ENCODE measurements at places on chromosomes 2 and 18. TPM values are rescaled to one million over a fixed set of nuclear protein-coding genes. Genes with fewer than 3 reads are reported as not detected.

- no peaks in the 10 kb centered on the region for H3K27me3 ChIP-seq
- H3K27ac ChIP-seq = no peak overlapping the region
- no peaks in the 10 kb centered on the region for H3K4me1 ChIP-seq
- no peak overlapping the region for H3K4me3 ChIP-seq
- no peak for DNase-seq
Measured at GRCh38 chr2:72973566-72974435, 56.5 kb downstream of the EMX1 start.

ZNF532 gene
- 19.3 TPM for total RNA-seq

DNA sequence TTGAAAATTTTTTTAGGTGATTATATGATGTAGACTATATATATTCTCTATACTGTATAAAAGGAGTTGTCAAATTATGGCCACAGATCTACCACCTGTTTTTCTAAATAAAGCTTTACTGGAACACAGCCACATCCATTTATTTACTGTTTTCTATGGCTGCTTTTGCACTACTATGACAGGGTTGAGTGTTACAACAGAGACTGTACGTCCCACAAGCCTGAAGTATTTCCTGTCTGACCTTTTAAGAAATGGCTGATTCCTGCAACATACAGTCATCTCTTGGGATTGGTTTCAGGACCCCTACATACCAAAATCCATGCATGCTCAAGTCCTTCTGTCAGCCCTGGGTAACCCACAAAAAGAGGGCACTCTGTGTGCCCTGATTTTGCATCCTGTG, 508.3 kb downstream of the TSN start:
- no peak overlapping the region for H3K27ac ChIP-seq
- no peaks in the 10 kb centered on the region for H3K36me3 ChIP-seq
- no peak for DNase-seq
- H3K4me1 ChIP-seq = no peaks in the 10 kb centered on the region

- DNase-seq = no peak
- H3K4me1 ChIP-seq = no peaks in the 10 kb centered on the region
- no peaks in the 10 kb centered on the region for H3K27me3 ChIP-seq
- H3K36me3 ChIP-seq = no peaks in the 10 kb centered on the region
Measured at GRCh38 chr2:179222076-179222475, 42.6 kb downstream of the SESTD1 start.

SANBR gene
- total RNA-seq = 4.7 TPM

MAP3K19 gene
- not detected for total RNA-seq

KCNK3 gene
- total RNA-seq = not detected

DNA sequence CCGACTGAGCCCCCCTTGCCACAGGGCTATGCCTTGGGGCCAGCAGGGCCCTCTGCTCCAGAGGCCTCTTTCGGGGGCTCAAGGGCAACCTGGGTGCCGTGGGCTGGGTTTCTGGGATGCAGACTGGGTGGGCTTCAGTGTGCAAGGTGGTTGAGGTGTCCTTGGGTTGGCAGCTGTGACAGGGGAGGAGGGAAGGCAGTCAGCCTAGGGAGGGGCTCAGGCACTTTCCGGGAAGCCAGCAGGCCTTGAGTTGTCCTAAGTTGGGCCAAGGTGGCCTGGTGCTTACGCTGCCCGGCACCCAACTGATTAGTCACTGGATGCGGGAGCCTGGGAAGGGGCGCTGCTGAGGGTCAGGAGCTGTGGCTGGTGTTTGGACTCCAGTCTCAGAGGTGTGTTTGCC, 199.5 kb downstream of the TWIST2 start:
- H3K36me3 ChIP-seq = no peaks in the 10 kb centered on the region
- DNase-seq = peak; percentile 51
- H3K27ac ChIP-seq = no peak overlapping the region
- no peak overlapping the region for H3K4me3 ChIP-seq
- H3K4me1 ChIP-seq = peaks cover 3% of the 10 kb centered on the region

DNA sequence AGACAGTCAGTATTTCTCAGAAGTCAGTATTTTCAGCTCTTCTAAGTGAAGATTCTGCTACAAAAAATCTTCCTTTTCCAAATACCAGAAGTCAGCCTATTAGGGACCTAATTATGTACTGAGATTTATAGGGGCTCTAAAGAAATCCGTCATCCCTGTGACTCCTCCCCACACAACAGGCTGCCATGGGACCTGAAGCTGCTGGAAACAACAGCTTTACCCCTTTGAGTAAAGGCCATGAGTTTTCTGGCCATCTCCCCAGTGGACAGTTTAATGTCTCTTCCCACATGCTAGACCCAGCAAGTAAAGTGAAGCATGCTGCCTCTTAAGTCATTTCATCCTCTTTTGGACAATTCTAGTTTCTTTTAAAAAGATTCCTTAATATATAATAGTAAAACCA, 255.7 kb upstream of the ACVR2A start:
- H3K27me3 ChIP-seq = peaks cover 11% of the 10 kb centered on the region
- H3K27ac ChIP-seq = no peak overlapping the region
- DNase-seq = no peak

DNA sequence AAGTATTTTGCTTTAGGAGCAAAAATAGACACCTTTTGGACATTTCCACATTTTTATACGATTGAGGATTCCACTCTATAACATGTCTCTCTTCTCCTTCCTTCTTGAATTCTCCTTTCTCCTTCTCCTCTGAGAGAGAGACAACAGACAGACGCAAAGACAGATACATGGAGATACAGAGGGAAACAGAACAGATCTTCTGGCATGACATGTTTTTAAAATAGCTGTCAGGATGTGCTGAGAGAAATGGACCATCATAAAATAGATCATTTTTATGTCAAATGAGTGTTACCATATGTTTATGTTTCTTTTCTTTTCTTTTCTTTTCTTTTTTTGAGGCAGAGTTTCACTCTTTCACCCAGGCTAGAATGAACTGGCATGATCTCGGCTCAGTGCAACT, 44.4 kb upstream of the ZNF532 start:
- H3K27me3 ChIP-seq = peaks cover 18% of the 10 kb centered on the region
- DNase-seq = no peak
- H3K36me3 ChIP-seq = no peaks in the 10 kb centered on the region
- no peak overlapping the region for H3K27ac ChIP-seq

DNA sequence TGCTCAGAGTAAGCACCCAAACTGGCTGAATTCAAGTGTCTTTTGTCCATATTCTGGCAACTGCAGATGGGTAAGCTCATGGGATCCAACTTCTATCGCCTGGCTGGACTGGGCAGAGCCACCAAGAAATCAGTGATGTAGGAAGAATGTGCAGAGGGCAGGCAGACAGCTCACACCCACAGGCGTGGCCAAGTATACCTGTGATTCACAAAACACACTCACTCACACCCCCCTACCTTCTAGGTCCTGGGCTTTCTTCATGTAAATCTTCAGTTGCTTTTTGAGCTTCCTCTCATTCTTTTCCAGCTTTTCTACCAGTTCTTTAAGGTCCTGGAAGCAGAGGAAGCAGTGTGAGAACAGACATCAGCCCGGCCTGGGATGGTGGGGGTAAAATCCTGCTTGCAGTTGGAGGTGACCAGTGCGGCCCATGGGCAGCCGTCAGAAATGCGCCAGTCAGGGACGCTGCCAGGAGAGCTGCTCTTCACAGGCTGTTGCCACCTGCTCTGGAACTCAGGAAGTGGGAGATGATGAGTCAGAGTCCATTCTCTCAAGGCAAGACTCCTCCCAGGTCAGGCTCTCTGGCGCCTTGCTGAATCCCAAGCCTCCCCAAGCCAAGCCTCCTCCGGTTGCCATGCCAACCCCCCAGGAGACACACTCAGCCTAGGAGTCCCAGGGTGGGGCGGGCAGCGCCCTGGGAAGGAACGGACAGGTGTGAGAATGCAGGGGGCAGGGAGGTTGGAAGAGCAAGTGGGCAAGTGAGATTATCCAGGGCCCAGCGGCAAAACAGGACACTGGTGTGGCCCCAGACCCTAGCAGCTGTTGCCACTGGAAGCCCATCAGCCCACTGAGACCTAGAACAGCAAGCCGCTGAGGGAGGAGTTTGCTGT, 36.2 kb upstream of the ACAA2 start:
- H3K36me3 ChIP-seq = no peaks in the 10 kb centered on the region
- no peak overlapping the region for H3K27ac ChIP-seq
- no peak overlapping the region for H3K4me3 ChIP-seq
- no peak for DNase-seq
- no peaks in the 10 kb centered on the region for H3K27me3 ChIP-seq

ADCYAP1 gene
- not detected for total RNA-seq

DNA sequence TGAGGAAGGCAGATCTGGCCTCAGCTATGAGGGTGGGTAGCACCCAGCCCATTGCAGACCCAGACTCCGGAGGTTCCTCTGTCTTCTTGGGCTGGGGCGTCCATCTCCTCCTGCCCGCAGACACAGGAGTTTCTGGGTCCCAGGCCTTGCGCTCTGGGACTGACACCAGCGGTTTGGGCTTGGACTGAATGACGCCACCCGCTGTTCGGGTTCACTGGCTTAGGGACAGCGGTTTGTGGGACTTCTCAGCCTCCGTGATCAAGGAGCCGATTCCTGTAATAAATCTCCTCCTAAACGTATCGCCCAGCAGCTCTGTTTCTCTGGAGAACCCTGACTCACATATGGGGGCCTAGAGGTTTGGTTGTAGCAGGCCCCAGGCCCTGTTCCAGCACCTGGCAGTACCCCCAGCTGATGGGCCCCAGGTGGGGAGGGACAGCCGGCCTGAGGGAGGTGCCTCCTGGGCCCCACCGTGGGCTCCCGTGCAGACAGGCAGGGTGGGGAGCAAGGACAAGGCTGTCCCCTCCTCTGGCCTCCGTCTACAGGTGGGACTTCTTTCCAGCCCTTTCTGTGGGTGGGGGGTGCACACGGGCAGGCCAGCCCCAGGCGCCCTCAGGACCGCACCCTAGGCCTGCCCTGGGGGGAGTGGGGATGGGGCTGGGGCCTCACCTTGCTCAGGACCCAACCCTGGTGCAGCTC, 4.5 kb upstream of the AQP12A start:
- H3K4me1 ChIP-seq = peaks cover 9% of the 10 kb centered on the region
- no peaks in the 10 kb centered on the region for H3K27me3 ChIP-seq
- peak overlapping the region; percentile 23 for H3K27ac ChIP-seq
- H3K36me3 ChIP-seq = no peaks in the 10 kb centered on the region

RGPD4 gene
- total RNA-seq = not detected

DNA sequence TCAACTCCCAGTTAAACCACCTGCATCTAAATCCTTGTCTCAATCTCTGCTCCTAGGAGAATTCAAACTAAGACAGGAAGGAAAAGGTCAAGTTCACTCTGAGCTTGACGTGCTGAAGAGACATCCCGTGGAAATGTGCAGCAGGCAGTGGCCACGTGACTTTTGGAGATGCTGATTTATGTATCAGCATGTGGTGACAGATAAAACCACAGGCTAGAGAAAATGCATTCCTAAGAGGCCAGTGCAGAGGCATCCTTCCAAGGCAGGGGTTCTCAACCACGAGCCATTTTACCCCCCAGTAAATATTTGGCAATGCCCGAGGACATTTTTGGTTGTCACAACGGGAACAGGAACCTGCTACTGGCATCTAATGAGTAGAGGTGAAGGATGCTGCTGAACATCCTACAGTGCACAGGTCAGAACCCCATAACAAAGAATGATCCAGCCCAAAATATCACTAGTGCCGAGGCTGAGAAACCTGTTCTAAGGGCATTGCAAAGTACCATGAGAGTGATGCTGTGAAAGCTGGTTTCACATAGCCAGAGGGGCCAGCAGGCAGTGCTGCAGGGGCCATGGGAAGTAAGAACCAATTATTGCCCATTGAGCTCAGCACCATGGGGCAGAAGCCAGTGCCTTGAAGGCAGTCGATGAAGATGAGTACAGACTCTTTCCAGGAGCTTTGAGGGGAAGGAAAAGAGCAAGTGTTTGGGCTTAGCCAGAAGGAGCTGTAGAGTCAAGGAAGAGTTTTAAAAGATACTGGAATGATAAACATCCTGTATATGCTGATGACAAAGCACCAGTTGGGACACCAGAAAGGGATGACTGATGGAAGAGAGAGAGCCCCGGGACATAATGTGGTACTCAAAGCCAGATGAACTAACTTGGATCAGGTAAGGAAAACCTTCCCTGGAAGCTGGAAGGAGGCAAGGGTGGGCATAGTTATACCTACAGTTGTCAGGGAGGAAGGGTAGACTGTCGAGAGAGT, 174.6 kb downstream of the HAUS1 start:
- no peaks in the 10 kb centered on the region for H3K36me3 ChIP-seq
- peak overlapping the region; percentile 3 for H3K27ac ChIP-seq
- H3K27me3 ChIP-seq = no peaks in the 10 kb centered on the region

GRCh38 chr2:101435001-101435862, 39.7 kb downstream of the RFX8 start:
- peaks cover 5% of the 10 kb centered on the region for H3K27me3 ChIP-seq
- no peak overlapping the region for H3K27ac ChIP-seq
- no peaks in the 10 kb centered on the region for H3K36me3 ChIP-seq
- no peak for DNase-seq
- H3K4me1 ChIP-seq = no peaks in the 10 kb centered on the region

VWC2L gene
- not detected for total RNA-seq

DNA sequence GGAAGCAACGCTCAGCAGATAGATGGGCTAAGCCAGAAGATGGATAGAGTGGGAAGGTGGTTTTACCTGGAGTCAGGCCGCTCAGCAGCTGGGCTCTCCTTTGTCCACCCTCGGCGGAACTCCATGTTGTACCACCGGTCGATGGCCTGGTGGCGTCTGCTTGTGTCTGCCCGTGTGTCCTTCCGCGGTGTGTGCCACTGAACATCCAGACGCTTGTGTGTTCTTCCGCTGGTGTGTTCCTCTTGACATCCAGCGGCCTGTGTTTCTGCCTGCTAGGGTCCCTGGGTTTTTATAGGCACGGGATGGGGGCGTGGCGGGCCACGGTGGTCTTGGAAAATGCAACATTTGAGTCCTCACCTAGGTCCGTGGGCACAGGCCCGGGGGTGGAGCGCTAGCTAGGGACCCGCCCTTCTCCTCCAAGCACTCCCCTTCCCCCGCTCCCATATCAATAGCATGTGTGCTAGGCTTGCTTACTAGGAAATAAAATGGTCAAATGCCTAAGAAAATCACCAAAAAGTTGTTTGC, 1431.7 kb upstream of the ACVR2A start:
- no peaks in the 10 kb centered on the region for H3K27me3 ChIP-seq
- DNase-seq = no peak
- no peaks in the 10 kb centered on the region for H3K4me1 ChIP-seq
- H3K4me3 ChIP-seq = no peak overlapping the region

DNA sequence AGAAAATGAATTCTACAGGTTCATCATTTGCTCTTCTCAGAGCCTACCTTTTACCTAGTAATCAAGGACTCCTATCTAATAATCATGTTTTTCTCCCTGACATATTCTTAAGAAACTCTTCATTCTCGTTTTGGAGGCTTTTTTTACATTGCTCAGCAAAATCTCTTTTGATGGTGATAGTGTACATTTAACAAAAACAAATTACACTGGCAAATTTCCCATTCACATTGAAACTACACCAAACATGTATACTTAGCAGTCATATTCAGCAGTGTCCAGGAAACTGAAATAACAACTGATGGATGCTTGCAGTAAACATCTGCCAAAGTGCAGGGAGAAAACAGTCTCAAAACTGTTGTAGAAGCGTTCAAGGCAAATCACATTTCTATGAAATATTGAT, 4.4 kb upstream of the VIT start:
- H3K4me1 ChIP-seq = no peaks in the 10 kb centered on the region
- no peaks in the 10 kb centered on the region for H3K27me3 ChIP-seq
- no peaks in the 10 kb centered on the region for H3K36me3 ChIP-seq
- no peak overlapping the region for H3K27ac ChIP-seq
- no peak overlapping the region for H3K4me3 ChIP-seq

Data from natural killer cell treated with Interleukin-12 subunit alpha and Interleukin-12 subunit beta and Interleukin-15 and Interleukin-18, amount 100 ng/mL, for 72 hours (primary cell).